Cerebellar cortex (tissue), 1 donor: ENCODE measurements at places on chromosomes 16 and 17.

GRCh38 chr16:85935974-85936760, 37.2 kb downstream of the IRF8 start:
- DNase-seq: no peak

- no peak for DNase-seq
These were observed 981 bp downstream of the KCNH4 start for GRCh38 chr17:42179911-42180410.

- DNase-seq: no peak
These were observed 1.6 kb upstream of the ACSF2 start for GRCh38 chr17:50424246-50424995.

GRCh38 chr17:56320443-56320842, 167.2 kb downstream of the ANKFN1 start:
- DNase-seq: no peak

GRCh38 chr16:29809850-29810698, 1.9 kb upstream of the PRRT2 start:
- peak; percentile 78 for DNase-seq

- no peak for DNase-seq
These were observed at the start of gene RAP1GAP2 for GRCh38 chr17:2796164-2797125. Gene RAP1GAP2 (plus strand): TSS chr17:2796438. CDS start chr17:2796528, 90 bp downstream.

GRCh38 chr17:39643271-39643670, 6.3 kb downstream of the STARD3 start:
- no peak for DNase-seq

DNA sequence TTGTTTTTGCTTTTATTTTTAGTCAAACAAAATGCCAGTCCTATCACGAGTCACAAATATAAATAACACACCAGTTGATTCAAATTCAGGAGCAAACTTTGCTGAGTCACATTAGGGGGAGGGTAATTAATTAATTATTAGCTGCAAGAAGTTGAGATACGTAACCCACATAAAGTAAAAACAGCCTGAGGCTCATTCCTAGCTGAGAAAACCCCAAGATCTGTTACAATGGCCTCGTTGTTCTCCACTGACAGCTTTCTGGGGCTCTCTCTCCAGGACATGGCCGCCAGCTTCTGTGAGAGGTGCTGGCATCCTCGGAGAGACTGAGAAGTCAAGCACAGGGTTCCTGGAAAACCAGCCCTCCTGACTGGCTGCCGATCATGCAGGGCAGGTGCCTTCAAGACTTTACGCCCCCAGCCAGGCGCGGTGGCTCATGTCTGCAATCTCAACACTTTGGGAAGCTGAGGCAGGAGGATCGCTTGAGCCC, 11.1 kb downstream of the RAB40B start:
- no peak for DNase-seq

DNA sequence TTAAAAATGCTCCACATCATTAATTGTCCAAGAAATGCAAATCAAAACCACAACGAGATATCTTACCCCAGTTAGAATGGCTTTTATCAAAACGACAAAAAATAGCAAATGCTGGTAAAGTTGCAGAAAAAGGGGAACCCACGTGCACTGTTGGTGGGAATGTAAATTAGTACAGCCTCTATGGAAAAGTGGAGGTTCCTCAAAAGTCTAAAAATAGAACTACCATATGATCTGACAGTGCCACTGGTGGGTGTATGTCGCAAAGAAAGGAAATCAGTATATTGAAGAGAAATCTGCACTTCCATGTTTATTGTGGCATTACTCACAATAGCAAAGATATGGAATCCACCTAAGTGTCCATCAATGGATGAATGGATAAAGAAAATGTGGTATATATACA, 38.2 kb upstream of the ZFHX3 start:
- DNase-seq: no peak

DNA sequence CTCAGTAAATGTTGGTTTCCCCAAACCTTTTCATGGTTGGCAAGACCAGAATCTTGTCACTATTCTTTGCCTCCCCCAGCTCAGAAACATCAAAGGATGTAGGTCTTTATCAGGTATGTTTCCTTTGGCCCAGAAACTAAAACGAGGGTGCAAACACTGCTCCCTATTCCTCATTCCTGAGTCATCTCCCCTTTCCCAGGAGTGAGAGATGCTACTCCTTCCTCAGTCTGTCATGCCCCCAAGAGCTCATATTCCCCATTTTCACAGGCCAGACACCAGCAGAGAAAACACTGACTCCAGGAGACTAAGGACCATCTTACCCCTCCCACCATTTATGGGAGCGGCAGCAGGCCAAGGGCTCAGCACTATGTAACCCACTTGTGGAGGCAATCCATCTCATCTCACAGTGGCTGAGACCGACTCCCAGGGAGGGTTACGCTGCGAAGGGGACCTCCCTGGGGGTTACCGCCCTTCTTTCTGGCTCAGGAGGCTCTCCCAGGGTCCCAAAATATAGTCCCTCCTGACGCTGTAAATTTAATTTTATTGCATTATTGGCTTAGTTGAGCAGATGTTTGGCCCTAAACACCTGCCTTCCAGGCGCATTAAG, 1.5 kb downstream of the GEMIN4 start:
- no peak for DNase-seq

DNA sequence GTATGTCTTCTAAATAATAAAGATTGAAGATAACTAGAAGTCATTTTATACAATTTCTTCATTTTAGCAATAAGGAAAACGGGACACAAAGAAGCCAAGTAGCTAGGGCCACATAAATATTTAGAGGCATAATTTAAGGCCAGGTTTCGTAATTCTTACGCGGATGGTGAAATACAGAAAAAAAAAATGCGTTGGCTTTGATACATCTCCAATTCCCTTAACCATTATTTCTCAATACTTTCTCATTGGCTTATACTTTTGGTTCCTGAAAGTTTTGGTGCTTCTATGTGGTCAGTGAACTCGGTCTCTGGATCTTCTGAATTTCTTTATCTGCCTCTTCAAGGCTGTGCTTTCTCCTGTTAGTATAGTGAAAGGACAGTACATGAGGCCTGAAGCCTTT, 888.1 kb downstream of the KCNJ2 start:
- DNase-seq: no peak

GRCh38 chr16:74107795-74108610, 188.6 kb upstream of the PSMD7 start:
- DNase-seq: peak; percentile 29

GRCh38 chr17:16887523-16888095, 84.3 kb downstream of the TNFRSF13B start:
- DNase-seq: no peak

DNA sequence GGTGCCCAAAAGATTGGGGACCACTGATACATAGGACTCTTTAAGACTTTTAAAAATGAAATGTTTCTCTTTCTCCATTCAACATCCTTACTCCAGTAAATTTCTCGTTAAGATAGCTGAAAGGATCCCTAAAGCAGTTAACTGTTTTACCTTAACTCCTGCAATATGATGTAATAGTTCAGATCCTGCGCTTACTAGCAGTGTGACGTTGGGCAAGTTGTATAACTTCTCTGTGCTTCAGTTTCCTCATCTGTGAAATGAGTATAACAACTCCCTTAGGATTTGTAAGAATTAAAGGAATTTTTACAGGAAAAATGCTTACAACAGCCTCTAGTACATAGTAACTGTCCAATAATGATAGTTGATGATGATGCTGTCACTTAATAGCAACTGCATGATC, 158.9 kb downstream of the TANC2 start:
- DNase-seq: no peak

- no peak for DNase-seq
These were observed 1.5 kb downstream of the SNX29 start for GRCh38 chr16:11978080-11978479.

- DNase-seq: no peak
These were observed 44.1 kb upstream of the CA10 start for GRCh38 chr17:52202520-52203080.

DNA sequence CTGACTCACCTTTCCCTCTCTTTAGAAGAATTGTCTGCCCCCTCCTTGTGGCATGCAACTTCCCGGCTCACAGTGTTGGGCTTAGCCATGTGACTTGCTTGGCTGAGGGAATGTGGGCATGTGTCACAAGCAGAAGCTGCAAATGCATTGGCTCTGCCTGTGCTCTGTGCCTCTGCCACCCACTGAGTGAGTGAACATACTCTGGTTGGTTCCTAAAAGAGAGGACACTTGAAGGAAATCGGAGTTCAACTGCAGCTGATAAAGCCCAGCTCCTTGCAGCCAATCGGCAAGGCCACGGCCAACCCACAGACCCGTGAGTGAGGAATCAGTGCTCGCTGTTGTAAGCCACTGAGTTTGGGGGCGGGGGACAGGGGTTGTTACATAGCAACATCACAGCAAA, 10.9 kb upstream of the GINS2 start:
- peak; percentile 58 for DNase-seq

GRCh38 chr17:70158180-70158579, 11.2 kb upstream of the KCNJ2 start:
- no peak for DNase-seq

DNA sequence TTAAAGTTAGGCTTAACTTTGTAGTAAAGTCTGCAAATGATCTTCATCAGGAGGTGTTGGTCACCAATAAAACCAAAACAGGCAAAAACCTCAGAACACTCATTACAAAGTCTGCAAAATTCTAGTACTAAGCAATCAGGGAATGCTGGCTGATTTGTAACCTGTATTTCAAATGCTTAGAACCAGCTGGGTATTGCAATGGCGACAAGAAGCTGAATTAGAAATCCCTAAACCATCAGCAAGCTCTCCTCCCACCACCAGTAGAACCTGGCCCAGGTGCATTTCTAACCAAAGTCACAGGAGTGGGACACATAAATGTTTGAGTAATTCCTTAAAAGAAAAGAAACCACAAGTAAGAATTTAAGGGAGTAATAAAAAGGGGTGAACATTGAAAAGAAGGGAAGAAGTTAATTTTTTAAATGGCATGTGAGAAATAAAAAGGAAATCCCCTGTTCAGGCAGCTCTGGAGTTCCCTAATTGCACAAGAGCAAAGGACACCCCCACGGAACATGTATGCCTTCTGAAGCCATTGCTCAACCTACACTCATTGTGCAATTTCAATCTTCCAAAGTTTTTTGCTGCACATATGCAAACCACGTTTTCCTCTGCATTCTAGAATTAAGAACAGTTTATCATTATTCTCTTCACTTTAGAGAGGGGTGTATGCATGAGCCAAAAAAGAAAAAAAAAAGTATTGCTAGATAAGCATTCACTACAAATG, 102.9 kb downstream of the HIC1 start:
- DNase-seq: no peak

DNA sequence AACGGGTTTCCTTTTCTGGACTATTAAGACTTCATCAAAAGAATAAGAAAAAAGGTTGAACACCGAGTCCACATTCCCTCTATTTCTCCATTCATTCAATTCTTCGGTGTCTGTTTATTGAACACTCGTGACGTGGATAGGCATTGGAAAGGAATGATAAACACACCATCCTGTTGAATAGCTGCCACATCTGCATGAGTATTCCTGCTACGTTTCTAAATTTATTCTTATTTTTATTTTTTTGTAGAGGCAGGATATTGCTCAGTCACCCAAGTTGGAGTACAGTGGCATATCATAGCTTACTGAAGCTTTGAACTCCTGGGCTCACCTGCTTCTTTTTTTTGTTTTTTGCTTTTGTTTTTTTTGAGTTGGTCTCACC, 80.8 kb upstream of the CIBAR2 start:
- DNase-seq: no peak

DNA sequence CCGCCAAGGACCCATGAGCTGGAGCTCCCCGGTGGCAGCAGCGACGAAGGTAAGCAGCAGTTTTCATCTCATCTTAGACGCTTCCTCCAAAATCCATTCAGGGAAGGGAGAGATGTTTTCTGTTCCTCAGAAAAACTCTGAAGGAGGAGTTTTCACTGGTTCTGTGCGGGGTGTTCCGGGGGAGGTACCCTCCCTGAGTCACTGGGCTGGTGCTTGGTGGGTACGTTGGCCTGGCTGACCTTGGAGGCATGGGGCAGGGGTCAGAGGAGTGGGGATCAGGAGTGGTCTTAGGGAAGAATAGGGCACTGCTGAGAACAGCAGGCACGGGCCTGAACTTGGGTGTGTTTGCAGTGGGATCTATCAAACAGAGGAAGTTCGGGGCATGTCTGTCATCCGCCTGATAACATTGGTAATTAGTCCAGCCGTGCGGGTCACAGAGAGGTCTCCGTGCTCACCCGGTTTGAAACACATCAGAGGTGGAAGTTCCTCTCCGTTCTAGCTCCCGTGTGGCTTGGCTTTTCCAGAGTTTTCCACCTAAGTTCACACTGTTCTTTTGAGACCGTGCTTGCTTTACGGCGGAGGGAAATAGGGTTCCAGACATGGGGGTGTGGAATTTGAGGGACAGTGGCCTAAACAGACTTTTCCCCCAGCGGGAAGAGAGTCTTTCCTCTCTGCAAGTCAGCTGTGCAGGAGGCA, 59.6 kb upstream of the CIBAR2 start:
- DNase-seq: no peak

DNA sequence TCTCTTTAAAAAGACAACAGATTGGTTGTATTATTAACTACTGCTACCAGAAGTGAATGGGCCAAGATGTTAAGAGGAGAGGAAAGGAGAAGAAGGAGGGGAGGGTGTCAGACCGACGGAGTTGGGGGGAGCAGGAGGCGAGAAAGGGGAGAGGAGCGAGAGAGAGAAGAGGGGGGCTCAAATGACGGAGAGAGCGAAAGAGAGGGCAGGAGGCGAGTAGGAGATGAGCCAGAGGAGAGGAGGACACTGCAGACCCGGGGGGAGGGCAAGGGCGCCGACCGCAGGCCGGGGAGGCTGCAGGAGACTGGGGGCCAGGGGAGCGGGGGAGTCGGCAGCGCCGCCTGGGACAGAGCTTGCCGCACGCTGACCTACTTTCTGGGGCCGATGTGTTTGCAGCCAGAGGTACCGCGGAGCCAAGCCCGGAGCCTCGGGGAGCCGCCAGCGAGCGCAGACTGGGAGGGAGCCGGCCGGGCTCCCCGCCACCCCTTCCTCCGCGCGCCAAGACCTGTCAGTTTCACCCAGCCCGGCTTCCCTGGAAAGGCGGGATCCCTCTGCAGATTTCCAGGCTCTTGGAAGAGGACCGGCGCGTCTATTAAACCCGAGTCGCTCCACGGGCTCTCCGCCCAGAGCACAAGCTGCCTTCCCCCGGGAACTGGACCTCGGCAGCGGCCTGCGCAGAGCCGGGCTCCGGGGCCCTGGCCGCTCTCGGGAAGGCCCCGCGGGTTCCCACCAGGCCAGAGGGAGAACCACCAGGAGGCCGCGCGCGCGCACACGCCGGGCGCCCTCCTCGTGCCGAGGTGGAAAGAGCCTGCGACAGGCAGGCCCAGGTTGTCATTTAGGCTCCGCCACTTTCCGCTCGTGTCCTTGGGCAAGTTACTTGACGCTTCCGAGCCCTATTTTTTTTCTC, 74.6 kb downstream of the CMC2 start:
- DNase-seq: peak; percentile 77

- no peak for DNase-seq
These were observed 19.3 kb downstream of the TSPOAP1 start for GRCh38 chr17:58308985-58309917.
